Endothelial cell of coronary artery (primary cell): ENCODE measurements at places on chromosomes 5 and 9. TPM values are rescaled to one million over a fixed set of nuclear protein-coding genes. Genes with fewer than 3 reads are reported as not detected.

The PTGES gene
- 0.09 and 0.28 TPM in 2 replicates for total RNA-seq

The CCDC180 gene
- total RNA-seq, result 0.56 and 1.1 TPM in 2 replicates

The C9orf43 gene
- total RNA-seq, result 0.09 and 0.36 TPM in 2 replicates

The BAAT gene
- total RNA-seq, result under 0.01 TPM in 1 of 2 replicates, not detected in the other

The LHX2 gene
- total RNA-seq, result not detected in 2 replicates

The DNLZ gene
- total RNA-seq, result 9.3 and 19.3 TPM in 2 replicates

The FBLL1 gene
- total RNA-seq, result 0.36 and 0.47 TPM in 2 replicates

The CCNI2 gene
- total RNA-seq, result not detected in 2 replicates

The GMCL2 gene
- total RNA-seq, result not detected in 2 replicates

The FABP6 gene
- not detected in 2 replicates for total RNA-seq

The OR13C9 gene
- total RNA-seq, result not detected in 2 replicates

The C5orf58 gene
- total RNA-seq, result not detected in 2 replicates

The STK32A gene
- total RNA-seq, result under 0.01 and 0.38 TPM in 2 replicates

The TXNDC8 gene
- total RNA-seq, result not detected in 2 replicates

The TRPM3 gene
- total RNA-seq, result 0.90 and 1.1 TPM in 2 replicates

The FBP2 gene
- not detected in 2 replicates for total RNA-seq

The SAXO1 gene
- total RNA-seq, result not detected in 2 replicates

The SLC6A19 gene
- not detected in 2 replicates for total RNA-seq

The PAXX gene
- total RNA-seq, result 14.8 and 18.4 TPM in 2 replicates

The ADAM19 gene
- 34.1 and 55.1 TPM in 2 replicates for total RNA-seq

The FAM221B gene
- not detected in 2 replicates for total RNA-seq

The PCDHGA11 gene
- 7.2 and 10.1 TPM in 2 replicates for total RNA-seq

The HCN1 gene
- not detected in 2 replicates for total RNA-seq

The PLK2 gene
- 882 and 1,035 TPM in 2 replicates for total RNA-seq

The BASP1 gene
- 67.2 and 127 TPM in 2 replicates for total RNA-seq

The PCDHGC5 gene
- 0.45 and 0.94 TPM in 2 replicates for total RNA-seq

The KIF4B gene
- total RNA-seq, result 0.19 and 0.27 TPM in 2 replicates

The CDK7 gene
- total RNA-seq, result 58.5 and 60.7 TPM in 2 replicates

The MUSK gene
- total RNA-seq, result under 0.01 TPM in 1 of 2 replicates, not detected in the other
